ENCODE measurements at places on chromosomes 7 and 10.
A peak's percentile ranks its signal among the peaks of the same experiment; 100 is the strongest.

GRCh38 chr7:120272701-120273475 lies at the start of gene KCND2:
TSS of gene KCND2 (plus strand) at chr7:120273175.
- peak; percentile 36 for DNase-seq

- no peak for DNase-seq
These were observed 34.0 kb downstream of the DUSP5 start for GRCh38 chr10:110531687-110532086.

DNA sequence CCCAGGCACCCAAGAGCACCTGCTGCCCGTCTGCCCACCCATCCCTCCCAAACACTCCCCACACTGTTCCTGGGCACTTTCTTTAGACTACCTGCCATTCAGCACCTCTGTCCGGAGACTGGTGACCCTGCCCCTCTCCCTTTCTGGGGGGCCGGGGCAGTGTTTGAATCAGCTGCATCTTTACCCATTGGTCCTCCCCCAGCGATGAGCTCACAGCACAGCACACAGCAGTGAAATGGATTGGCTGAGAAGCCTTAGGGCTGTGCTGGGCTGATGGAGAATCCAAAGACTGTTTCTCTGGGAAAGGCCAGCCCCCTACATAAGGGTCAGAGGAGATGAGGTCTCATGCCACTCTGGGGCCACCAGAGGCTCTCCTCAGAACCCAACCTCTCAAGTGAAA lies 40.2 kb downstream of the VWA2 start:
- DNase-seq = no peak

DNA sequence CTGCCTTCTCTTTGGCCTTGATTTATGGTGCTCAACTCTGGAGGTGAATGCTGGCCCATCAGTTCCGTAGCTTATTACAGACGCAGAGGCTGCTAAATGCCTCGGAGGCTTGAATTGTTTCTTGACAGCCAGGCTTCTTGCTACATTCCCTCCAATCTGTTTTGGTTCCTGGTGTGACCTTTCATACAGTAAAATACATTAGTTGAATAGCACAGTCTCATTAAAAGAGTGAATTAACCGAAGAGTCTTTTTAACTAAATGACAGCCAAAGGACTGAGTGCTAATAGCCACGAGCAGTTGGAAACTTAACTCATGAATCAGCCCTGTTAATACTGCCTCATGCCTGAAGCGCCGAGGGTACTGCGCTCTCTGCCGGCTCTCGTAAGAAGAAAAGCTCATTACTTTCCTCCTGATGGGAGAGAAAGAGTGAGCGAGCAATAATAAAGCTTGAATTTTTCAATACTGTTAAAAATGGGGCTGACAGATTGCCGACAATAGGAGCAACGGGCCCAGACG lies 236.4 kb upstream of the GPR26 start:
- no peak for DNase-seq

GRCh38 chr7:122255454-122255853 lies 49.1 kb downstream of the FEZF1 start:
- DNase-seq = no peak

GRCh38 chr7:44762726-44763522 lies 14.3 kb downstream of the ZMIZ2 start:
- DNase-seq = no peak

DNA sequence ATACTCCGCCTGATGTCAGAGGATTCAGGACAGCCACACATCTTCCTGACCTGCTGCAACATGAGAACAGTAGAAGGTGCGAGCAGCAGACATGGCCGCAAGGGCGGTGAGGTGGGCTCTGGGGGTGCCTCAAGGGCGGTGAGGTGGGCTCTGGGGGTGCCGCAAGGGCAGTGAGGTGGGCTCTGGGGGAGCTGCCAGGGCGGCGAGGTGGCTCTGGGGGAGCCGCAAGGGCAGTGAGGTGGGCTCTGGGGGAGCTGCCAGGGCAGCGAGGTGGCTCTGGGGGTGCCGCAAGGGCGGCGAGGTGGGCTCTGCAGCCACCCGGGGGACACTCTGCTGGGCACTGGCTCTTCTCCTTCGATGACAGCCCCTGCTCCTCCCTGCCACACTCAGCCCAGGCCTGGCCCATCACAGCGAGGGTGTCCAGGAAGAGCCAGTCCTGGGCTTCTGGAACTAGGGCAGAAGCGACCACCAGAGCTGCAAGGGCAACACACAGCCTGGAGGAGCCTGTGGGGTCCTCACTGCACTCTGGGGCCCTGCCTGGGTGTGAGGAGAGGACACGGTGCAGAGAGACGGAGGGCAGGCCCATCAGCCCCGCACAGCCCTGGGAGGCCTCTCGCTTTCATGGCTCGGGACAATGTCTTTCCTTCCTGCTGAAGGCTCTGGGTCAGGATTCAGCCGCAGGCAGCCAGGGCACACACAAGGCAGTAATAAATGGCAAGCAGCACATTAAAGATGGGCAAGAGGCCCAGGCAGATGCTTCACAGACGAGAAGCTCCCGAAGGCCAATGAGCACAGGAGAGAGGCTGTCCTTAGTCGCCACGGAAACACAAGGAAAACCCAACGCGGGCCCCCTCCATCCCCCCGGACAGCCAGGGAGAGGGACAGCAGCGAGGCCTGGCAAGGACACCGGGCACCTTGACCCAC lies 42.5 kb downstream of the STK32C start:
- DNase-seq = no peak

DNA sequence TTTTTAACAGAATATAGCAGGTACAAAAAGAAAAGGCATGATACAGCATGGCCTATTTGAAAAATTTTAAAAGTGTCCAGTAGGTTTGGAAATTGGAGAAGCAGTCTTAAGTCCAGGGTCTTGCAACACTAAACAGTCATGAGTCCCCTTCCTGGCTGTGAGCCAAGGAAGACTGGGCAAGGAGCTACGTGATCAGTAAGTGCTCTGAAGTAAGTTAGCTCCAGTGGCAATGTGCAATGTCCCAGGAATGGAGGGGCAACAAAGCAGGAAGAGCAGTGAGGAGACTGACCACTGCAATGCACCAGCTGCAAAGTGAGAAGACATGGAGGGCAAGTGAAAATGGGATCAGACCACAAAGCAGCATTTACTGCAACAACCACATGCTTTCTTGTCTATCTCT lies 72.9 kb upstream of the GRID1 start:
- no peak for DNase-seq

DNA sequence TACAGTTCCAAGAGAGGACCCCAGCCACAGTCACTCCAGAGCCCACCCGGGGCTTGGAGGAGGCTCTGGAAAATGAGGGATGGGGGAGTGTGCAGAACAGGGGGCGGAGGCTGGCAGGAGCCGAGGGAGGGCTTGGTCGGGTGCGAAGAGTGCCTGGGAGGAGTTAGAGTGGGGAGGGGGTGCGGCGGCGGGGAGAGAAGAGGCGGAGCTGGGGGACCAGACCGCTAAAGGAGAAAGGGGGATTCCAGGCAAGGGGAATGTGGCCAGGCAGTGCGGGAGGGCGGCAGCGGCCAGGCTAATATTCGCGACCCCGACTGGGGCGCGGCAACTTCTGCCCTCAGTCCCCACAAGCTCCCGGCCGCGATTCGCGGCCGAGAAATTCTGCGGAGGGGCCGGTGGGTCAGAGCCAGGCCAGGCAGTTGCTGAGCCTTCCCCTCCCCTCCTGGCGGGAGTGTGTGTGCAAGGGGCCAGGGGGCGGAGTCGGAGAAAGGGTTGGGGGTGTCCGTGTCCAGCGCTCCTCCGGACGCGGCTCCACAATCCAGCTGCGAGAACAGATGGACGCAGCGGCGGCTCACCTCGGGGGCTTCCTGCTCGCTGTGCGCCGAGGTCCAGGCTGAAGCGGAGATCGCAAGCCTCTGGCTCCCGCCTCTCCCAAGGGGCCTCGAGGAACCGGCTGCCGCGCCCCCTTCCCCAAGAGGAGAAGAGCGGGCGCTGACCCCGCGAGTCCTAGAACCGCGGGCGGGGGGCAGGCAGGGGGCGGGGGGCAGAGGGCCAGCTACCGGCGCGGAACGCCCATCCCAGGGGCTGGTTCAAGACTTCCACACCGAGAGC lies 612 bp upstream of the SLC18A3 start:
- no peak for DNase-seq

GRCh38 chr10:117373823-117374505 lies 1.3 kb downstream of the PDZD8 start:
- DNase-seq = no peak

Measured in NCI-H774 (cell line).